ENCODE measurements at places on chromosomes 13 and 19. TPM values are rescaled to one million over a fixed set of nuclear protein-coding genes. Genes with fewer than 3 reads are reported as not detected.

F2RL3 gene
- total RNA-seq = not detected

DNA sequence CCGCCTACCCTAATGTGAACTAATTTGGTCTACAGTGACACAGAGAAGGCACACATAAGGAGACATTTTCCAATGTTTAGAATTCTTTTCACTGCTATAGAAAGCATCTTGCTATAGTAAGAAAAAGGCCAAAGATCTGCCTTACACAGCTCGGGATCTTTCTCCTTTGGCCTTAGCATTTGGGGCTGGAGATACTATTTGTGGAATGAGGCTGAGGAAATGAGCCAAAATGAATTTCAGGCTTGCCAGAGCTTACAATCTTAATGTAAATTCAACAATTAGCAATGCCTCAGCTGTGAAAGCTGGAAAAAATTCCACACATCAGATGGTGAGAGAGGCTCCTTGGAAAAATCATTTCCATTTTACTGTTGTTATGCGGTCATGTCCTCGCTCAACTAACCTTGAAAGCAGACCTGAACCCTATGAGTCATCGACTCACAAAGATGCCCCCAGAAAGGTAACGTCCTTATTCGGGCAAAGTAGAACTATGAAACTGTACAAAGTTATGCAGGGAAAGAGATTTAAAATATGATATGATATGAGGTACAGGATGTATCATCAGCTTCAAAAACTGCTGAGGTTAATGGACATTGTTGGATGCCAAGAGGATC, 324.5 kb upstream of the NBEA start:
- no peak overlapping the region for H3K27ac ChIP-seq
- no peaks in the 10 kb centered on the region for H3K27me3 ChIP-seq
- H3K4me1 ChIP-seq = no peaks in the 10 kb centered on the region
- H3K4me3 ChIP-seq = no peak overlapping the region

- no peak for DNase-seq
- H3K4me3 ChIP-seq = no peak overlapping the region
- H3K36me3 ChIP-seq = no peaks in the 10 kb centered on the region
- H3K27me3 ChIP-seq = no peaks in the 10 kb centered on the region
These were observed 440.3 kb downstream of the IRS2 start for GRCh38 chr13:109346060-109346459.

ADAMTSL5 gene
- total RNA-seq = 2.6 TPM

DNA sequence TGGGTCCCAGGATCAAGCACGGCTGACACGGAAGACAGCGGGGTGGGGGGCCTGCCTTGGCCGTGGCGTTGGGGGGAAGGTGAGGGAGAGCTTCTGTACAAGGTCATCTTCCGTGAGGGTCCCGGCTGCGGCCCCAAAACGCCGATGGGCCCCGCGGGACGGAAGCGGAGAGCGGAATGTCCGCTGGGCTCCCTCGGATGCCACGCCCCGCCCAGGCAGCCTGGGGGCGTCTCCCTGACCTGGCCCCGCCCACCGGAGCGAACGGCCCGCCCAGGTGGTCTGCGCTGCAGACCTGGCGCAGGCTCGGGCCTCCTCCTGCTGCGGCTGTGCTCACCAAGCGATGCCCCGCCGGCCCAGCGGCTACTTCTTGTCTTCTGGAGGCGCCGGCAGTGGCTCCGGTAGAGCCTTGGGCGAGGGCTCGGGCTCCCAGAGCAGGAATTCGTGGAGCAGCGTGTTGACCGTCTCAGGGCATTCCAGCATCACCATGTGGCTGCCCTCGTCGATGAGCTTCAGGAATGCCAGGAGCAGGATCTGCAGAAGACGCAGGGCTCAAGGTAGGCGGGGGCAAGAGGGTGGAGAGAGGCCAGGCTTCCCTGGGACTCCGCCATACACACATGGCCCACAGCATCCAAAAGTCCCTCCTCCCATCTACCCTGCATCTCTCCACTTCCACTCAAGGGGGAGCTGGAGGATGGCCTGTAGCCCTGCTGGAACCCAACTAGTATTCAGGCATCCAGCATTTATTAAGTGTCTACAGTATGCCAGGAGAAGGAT, 10.7 kb downstream of the ABHD8 start:
- peaks cover 10% of the 10 kb centered on the region for H3K4me1 ChIP-seq
- H3K36me3 ChIP-seq = no peaks in the 10 kb centered on the region
- peak overlapping the region; percentile 72 for H3K4me3 ChIP-seq
- DNase-seq = peak; percentile 94

GRCh38 chr13:27964741-27965323, 4.3 kb downstream of the CDX2 start:
- H3K27ac ChIP-seq = no peak overlapping the region
- no peak for DNase-seq
- no peaks in the 10 kb centered on the region for H3K27me3 ChIP-seq
- no peaks in the 10 kb centered on the region for H3K36me3 ChIP-seq

PSG7 gene
- total RNA-seq = not detected

- peak; percentile 64 for DNase-seq
- H3K4me3 ChIP-seq = peak overlapping the region; percentile 90
- peaks cover 23% of the 10 kb centered on the region for H3K4me1 ChIP-seq
- H3K27ac ChIP-seq = no peak overlapping the region
These were observed 636 bp upstream of the ZNF579 start for GRCh38 chr19:55581145-55581822.

PSG2 gene
- total RNA-seq = not detected

DNA sequence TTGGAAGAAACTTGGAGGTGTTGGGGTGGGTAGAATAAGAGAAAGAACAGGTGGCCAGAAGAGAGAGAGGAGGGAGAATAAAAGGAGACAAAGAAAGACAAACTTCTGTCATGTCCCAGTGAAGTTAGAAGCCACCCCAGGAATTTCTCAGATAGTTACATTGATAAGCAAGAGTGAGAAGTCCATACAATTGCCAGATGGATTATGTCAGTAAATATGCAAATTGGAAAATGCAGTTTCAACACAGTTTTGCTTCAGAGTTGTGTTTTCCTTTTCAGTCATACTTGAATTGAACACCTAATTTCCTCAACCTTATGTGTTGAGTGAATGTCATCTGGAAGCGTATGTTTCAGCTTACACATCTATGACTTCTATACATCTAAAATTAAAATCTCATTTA, 139.2 kb downstream of the RXFP2 start:
- H3K27ac ChIP-seq = no peak overlapping the region
- no peaks in the 10 kb centered on the region for H3K4me1 ChIP-seq

DNA sequence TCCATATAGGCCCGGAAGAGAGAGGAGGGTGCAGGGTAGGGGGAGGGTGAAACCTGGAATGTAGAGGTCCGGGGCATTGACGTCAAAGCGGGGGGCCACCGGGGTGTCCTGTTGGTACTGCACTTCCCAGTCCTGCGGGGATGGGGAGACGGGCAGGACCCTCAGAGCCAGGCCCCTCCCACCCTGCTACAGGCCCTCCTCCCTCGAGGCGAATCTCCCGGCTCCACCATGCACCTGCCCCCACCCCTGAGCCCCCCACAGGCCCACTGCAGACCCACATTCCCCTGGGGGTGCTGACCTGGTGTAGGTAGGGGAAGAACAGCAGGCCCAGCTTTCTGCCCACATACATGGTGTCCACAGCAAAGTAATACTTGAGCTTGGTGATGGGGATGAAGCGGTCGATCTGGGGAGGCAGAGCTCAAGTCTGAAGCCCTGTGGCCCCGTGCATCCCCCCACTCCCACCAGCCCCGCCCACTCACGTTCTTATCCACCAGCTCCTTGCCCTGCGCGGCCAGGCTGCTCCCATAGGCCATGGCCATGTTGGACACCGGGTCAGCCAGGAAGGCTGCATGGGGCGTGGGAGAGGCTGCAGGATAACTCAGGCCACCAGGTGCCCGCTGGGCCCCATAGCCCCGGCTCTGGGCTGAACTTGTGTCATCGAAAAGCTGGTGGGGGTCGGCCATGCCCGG, 5.0 kb downstream of the C19orf33 start:
- H3K36me3 ChIP-seq = no peaks in the 10 kb centered on the region
- no peak overlapping the region for H3K27ac ChIP-seq
- no peaks in the 10 kb centered on the region for H3K4me1 ChIP-seq
- H3K4me3 ChIP-seq = no peak overlapping the region
- no peak for DNase-seq
- no peaks in the 10 kb centered on the region for H3K27me3 ChIP-seq

SIGLEC5 gene
- total RNA-seq = not detected

DNA sequence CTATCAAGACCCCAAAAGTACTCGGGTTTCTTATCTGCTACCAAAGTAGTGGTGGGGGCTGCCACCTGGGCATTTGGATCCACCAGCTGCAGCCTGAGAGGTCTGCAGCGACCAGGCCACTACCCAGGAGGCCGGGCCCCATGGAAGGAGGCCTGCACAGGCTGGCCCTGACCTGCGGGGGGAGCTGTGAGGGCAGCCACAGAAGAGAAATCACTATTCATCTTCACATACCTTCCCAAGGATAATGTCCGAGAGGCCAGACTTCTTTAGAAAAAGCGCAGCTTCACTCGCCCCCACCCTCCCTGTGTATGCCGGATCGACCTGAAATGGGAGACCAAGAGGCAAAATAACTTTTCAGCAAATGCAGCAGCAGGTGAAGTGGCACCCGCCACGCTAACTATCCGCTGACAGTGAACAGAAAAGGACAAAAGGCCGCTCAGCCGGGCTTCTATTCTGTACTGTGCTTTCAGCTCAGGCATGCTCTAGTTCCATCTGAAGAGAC, 30.1 kb downstream of the EPS15L1 start:
- peak; percentile 83 for DNase-seq
- H3K36me3 ChIP-seq = peaks cover 27% of the 10 kb centered on the region
- H3K27ac ChIP-seq = peak overlapping the region; percentile 99
- no peaks in the 10 kb centered on the region for H3K27me3 ChIP-seq

GRCh38 chr13:70634893-70635292, 526.6 kb upstream of the KLHL1 start:
- H3K4me3 ChIP-seq = no peak overlapping the region
- H3K4me1 ChIP-seq = no peaks in the 10 kb centered on the region
- no peaks in the 10 kb centered on the region for H3K36me3 ChIP-seq
- no peak for DNase-seq

- peaks cover 3% of the 10 kb centered on the region for H3K36me3 ChIP-seq
- H3K27me3 ChIP-seq = no peaks in the 10 kb centered on the region
These were observed 21.5 kb downstream of the AKT2 start for GRCh38 chr19:40263440-40264313.

FGF21 gene
- not detected for total RNA-seq

LYL1 gene
- total RNA-seq = 99.1 TPM

MISP gene
- total RNA-seq = not detected

GRCh38 chr13:45332831-45333219, 8.2 kb downstream of the TPT1 start:
- no peaks in the 10 kb centered on the region for H3K27me3 ChIP-seq
- H3K4me1 ChIP-seq = peaks cover 13% of the 10 kb centered on the region
- peaks cover 18% of the 10 kb centered on the region for H3K36me3 ChIP-seq
- no peak for DNase-seq

- H3K27me3 ChIP-seq = no peaks in the 10 kb centered on the region
- H3K4me1 ChIP-seq = peaks cover 9% of the 10 kb centered on the region
- H3K27ac ChIP-seq = no peak overlapping the region
- DNase-seq = no peak
- no peaks in the 10 kb centered on the region for H3K36me3 ChIP-seq
These were observed 1966.1 kb downstream of the PCDH9 start for GRCh38 chr13:65264066-65264465.

CCDC70 gene
- not detected for total RNA-seq

GRCh38 chr13:34338102-34338501, 520.2 kb downstream of the RFC3 start:
- H3K36me3 ChIP-seq = no peaks in the 10 kb centered on the region
- H3K27ac ChIP-seq = no peak overlapping the region
- no peak for DNase-seq
- H3K27me3 ChIP-seq = no peaks in the 10 kb centered on the region
- no peak overlapping the region for H3K4me3 ChIP-seq

ZNF581 gene
- 119 TPM for total RNA-seq

- peak; percentile 63 for DNase-seq
- no peaks in the 10 kb centered on the region for H3K27me3 ChIP-seq
- peaks cover 6% of the 10 kb centered on the region for H3K36me3 ChIP-seq
- H3K4me3 ChIP-seq = no peak overlapping the region
These were observed 34.4 kb downstream of the MAP4K1 start for GRCh38 chr19:38583219-38583984.

- no peaks in the 10 kb centered on the region for H3K36me3 ChIP-seq
- no peaks in the 10 kb centered on the region for H3K27me3 ChIP-seq
- H3K4me3 ChIP-seq = no peak overlapping the region
- peaks cover 4% of the 10 kb centered on the region for H3K4me1 ChIP-seq
These were observed 152.4 kb upstream of the ATXN8OS start for GRCh38 chr13:69955271-69955670.

DNA sequence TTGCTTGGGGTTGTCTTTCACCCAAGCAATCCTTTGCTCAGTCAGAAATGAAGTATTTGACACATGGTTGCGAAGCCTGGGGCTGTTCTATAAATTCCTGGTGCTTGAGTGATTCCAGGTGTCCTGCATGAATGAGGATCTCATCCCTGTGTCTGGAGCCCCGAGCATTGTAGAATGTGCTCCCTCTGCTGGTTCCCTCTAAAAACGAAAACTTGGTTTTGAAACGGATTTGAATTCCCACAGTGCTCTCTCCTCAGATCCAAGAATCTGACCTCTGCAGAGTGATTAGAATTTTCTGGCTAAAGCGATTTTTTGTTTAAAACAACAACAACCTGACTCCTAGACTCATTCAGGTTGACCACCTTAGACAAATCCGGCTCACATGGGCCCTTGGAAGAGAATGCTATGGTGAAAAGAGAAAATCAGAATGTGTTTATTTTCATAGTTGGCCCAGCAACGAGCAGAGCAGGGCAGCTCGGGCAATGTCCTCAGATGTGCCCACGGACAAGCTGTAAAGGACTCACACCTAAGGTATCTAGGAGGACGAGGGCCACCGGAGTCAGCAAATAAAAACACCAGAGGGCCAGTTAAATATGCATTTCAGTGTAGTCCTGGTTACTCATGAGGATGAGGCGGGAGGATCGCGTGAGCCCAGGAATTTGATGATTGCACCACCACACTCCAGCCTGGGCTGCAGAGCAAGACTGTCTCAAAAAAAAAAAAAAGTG, 8.7 kb upstream of the ATP12A start:
- no peak overlapping the region for H3K4me3 ChIP-seq
- no peak overlapping the region for H3K27ac ChIP-seq
- H3K36me3 ChIP-seq = no peaks in the 10 kb centered on the region
- H3K27me3 ChIP-seq = no peaks in the 10 kb centered on the region
- H3K4me1 ChIP-seq = peaks cover 30% of the 10 kb centered on the region

GRCh38 chr19:3521104-3521445, 15.0 kb downstream of the FZR1 start:
- H3K27ac ChIP-seq = no peak overlapping the region
- H3K36me3 ChIP-seq = no peaks in the 10 kb centered on the region
- H3K4me1 ChIP-seq = peaks cover 31% of the 10 kb centered on the region
- no peak for DNase-seq
- H3K27me3 ChIP-seq = no peaks in the 10 kb centered on the region
